ENCODE measurements at places on chromosomes 5 and 9.

DNA sequence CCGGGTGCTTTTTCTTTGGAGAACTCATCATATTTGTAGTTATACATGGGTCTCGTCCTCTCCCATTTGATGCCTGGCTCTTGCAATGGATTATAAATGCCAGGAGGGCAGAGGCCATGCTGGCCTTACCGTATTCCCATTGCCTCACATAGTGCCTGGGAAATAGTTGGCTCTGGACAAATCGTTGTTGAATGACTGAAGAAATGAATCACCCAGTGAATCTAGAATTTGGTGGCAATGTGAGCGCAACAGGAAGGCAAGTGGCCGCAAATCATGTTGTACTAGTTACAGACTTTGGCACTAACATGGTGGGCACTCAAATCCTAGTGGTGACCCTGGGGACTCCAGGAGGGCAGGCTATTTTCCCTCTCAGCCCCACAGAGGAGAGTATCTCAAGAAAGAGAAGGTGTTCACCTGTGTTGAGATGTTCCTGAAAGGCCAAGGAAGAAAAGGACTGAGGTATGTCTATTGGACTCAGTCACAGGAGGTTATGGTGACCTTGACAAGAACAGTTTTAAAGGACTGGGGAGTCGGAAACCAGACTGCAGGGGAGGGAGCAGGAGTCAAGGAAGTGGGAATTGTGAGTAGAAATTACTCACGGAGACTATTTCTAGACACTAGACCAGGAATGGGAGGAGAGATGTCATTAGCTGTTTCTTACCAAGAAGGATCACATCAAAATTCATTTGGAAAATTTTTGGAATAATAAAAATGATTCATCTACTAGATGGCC lies 61.7 kb upstream of the COL15A1 start:
- DNase-seq = peak; percentile 35

- DNase-seq = no peak
Observed at GRCh38 chr5:81750308-81751008, 439 bp downstream of the SSBP2 start.

DNA sequence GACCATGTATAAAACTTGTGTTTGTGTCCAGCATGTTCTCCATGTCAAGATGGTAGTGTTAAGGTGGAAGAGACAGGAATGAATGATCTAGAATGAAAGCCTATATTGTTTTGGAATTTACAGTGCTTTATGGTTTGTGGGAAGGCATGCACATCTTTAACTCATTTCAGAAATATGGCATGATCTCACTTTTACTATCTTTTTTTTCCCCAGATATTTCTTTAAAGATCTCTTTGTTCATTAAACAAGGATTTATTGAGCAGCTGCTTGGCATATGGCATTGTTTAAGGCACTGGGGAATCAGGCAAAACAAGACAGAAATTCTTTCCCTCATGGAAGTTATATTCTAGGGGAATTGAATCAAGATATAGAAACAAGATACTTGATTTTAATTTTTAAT lies 51.7 kb downstream of the SLC12A2 start:
- DNase-seq = peak; percentile 13

- no peak for DNase-seq
Observed at GRCh38 chr5:149756354-149756753, 26.2 kb downstream of the PPARGC1B start.

DNA sequence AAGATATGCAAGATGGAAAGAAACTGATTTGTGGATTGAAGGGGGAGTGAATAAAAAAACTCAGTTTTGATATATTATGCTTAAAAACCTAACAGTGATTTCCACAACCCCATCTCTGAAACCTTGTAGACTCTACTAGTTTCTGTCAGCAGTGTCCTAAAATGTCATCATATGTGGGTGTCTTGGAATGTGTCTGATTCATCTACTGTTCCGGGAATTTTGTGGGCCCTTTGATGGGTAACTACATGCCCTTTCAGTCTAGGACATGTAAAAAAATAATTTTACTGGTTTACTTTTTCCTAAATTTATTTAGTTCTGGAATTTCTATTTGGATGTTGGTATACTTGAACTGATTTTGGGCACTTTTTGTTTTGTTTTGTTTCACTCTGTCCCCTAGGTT lies 118.9 kb upstream of the NMUR2 start:
- no peak for DNase-seq

DNA sequence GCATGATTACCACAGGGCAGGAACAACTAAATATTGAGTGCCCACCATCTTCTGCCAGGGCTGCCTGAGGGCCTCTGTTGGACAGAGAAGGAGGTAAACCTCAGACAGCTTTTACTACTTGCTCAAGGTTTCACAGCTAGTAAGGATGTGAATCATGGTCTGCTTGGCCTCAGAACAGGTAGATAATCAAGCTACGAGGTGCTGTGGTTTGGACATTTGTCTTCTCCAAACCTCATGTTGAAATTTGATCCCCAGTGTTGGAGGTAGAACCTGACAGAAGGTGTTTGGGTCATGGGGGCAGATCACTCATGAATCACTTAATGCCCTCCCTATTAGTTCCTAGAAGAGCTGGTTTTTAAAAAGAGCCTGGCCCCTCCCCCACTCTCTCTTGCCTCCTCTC lies 541.2 kb upstream of the TRPC7 start:
- no peak for DNase-seq

GRCh38 chr5:38553001-38553521 lies 3.4 kb downstream of the LIFR start:
- DNase-seq = no peak

GRCh38 chr9:111610149-111610548 lies 10.7 kb upstream of the PTGR1 start:
- no peak for DNase-seq

- peak; percentile 32 for DNase-seq
Observed at GRCh38 chr9:32550150-32550561, 2.0 kb upstream of the SMIM27 start.

GRCh38 chr5:145975361-145976066 lies 39.1 kb downstream of the SH3RF2 start:
- DNase-seq = peak; percentile 92

- DNase-seq = no peak
Observed at GRCh38 chr9:114694719-114695269, 12.8 kb upstream of the TEX48 start.

GRCh38 chr5:106459541-106459940 lies 1211.2 kb downstream of the EFNA5 start:
- DNase-seq = peak; percentile 37

DNA sequence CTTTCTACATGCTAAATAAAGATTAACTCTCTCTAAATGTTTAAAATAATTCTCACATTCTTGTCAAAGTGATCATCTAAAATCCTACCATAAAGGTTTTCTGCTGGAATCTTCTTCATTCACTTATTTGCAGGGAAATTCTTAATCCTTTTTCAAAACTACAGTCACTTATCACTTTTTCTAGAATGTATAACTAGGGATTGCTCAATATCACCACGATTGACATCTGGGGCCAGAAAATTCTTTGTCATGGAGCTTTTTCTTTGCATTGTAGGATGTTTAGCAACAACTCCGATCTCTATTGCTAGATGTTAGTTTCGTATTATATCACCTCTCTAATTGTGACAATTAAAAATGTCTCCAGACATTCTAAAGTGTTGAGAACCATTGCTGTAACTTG lies 344.9 kb upstream of the PIK3R1 start:
- DNase-seq = no peak

DNA sequence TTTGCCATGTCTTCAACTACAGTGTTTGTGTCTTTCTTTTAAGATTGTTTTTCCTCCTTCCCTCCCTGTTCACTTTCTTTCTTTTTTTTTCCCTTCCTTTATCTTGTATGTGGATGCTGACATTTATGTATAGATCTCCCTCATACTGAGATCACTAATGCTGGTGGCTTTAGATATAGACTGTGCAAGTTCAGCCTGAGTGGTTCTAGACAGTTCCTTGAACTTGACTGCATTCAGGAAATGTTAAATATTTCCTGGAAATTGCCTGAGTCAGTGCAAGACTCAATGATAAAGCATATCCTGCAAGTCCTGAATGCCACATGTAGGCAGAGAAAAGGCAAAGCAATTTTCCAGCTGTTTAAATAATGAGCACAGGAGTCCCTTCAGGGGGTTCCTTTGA lies 182.5 kb upstream of the NR3C1 start:
- DNase-seq = no peak

- peak; percentile 55 for DNase-seq
Observed at GRCh38 chr5:173318881-173319620, 9.2 kb downstream of the STC2 start.

GRCh38 chr5:51806677-51807076 lies 423.4 kb downstream of the ISL1 start:
- no peak for DNase-seq

GRCh38 chr9:89493671-89494070 lies 4.2 kb downstream of the SEMA4D start:
- no peak for DNase-seq

- no peak for DNase-seq
Observed at GRCh38 chr5:135842737-135843136, 8.3 kb downstream of the SLC25A48 start.

DNA sequence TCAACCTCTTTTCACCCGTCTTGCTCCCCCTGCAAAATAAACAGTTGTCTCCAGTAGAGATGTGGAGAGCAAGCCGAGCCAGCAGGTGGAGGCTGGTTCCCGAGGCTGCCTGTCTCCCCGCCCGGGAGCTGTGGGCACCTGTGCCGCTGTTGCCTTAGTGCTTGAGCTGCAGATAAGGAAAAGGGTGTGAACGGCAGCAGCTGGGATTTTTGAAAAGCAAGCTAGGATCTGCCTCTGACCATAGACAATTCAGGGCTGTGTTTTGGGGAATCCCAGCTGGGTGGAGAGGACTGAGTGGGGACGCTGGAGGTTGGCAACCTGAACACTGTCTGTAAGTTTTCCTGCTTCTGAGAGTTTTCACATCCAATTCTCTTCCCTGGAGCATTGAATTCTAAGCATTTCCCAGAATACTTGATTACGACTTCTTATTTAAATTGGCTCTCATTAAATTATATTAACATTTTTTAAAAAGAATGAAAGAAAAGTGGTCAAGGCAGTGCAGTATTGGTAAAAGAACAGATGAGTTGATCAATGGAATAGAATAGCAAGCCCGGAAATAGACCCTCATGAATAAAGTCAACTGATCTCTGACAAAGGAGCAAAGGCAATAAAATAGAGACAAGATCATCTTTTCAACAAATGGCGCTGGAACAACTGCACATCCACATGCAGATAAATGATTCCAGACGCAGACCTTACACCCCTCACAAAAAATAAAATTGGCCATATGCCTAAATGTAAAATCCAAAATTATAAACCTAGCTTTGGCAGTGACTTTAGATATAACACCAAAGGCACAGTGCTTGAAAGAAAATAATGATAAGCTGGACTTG lies 9.7 kb downstream of the WNK2 start:
- no peak for DNase-seq

DNA sequence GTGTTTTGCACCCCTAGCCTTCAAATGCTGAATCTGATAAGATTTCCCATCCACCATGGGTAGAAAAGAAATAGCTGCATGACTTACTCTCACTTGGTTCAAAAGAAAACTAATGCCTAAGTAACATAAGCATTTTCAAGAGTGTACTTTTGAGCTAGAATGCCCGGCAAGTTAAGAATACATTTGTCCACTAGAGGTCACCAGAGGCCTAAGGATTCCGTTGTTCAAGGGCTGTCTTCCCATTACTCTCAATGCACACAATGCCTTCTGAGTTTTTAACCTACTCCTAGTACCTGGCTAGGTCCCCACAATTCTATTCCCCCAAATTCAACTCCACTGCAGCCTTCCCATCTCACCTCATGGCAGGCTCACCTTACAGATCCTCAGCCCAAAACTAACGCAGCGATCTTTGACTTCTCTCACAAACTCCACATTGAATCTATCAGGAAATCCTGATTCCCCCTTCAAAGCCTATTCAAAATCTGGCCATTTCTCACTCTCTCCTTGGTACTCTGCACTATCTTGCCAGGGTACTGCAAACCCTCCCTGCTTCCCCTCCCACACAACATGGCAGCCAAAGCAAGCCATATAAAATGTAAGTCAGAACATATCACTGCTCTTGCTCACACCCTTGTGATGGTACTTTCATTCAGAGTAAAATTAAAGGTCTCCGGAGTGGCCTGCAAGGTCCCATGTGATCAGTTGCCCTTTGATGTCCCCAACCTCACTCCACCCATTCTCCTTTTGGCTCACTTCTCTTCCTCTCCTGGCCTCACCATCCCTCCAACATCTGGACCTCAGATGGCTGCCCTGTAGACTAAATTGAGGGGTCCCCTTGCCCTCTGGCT lies 13.4 kb downstream of the OXCT1 start:
- peak; percentile 62 for DNase-seq

GRCh38 chr9:108133101-108133500 lies 643.5 kb upstream of the KLF4 start:
- DNase-seq = no peak

GRCh38 chr5:96142786-96143434 lies 181.3 kb upstream of the ELL2 start:
- peak; percentile 39 for DNase-seq

DNA sequence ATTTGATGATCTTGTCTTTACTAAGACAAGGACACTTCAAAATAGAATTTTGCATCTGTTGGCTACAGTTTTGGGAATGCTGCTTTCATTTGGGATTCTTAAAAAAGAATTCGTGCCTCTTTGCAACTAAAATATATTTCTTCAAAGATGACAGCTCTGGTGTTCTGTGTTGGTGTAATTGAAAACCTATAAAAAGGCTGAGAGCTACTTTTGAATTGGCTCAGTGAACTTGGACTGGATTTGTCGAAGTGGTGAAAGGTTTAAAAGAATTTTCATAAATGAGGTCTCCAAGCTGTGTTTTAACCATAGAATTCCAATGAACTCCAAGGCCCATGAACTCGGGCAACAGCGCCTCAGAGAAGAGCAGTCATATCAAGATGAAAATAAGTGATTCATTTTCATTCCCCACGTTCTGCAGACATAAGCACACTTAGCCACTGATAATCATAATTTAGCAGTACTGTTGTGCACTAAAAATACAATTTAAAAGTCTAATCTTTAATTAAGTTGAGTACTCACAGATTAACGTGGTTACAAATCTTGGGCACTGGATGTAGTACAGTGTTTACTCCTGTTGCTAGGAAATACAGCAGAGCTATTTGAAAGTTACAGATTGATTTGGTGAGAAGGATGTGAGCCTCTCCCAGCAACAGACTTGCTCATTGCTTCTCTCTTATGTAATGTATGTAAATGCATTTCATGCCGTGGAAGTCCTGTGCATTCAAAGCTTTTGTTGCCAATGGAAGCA lies 10.9 kb downstream of the SNCAIP start:
- no peak for DNase-seq

- DNase-seq = no peak
Observed at GRCh38 chr9:124792257-124793014, 15.5 kb downstream of the OLFML2A start.

DNA sequence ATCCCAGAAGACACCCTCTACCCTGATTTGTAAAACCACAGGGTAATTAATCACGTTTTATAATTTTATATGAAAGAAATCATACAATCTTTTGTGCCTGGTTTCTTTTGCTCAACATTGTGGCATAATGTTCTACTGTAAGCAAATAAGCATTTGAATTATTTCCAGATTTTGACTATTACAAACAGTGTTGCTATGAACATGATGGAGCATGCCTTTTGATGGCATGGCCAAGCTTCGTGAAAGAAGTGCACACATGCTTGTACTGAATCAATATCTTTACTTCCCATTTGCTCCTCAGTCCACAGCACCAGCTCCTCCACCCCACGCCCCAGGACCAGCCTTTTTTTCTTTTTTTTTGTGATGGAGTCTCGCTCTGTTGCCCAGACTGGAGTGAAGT lies 29.9 kb downstream of the ACSL6 start:
- DNase-seq = no peak
